ENCODE measurements at places on chromosomes 2 and 18.

DNA sequence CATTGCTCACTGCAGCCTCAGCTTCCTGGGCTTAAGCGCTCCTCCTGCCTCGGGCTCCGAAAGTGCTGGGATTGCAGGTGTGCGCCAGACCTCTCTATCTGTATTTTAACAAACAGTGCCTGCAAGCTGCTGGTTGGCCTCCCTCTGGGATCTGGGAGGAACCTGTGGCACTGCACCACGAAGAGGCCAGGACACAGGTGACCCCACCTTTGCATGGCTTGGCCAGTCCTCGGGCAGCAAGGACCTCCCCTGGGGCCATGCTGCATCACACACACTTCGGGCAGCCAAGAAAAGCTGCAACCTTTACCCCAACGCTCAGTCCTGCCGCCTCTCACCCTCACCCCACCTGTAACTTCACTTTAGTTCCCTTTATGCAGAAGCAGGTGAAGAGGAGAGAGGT is 70.0 kb downstream of the PXDN start:
- DNase-seq: no peak

GRCh38 chr2:96831679-96832078 is 12.1 kb downstream of the ANKRD23 start:
- DNase-seq: no peak

- DNase-seq: no peak
Observed at GRCh38 chr2:191401287-191401686, 156.1 kb downstream of the MYO1B start.

- no peak for DNase-seq
Observed at GRCh38 chr2:143779021-143779420, 649.8 kb downstream of the ARHGAP15 start.

- DNase-seq: no peak
Observed at GRCh38 chr2:10412380-10412779, 35.7 kb downstream of the ODC1 start.
